ENCODE measurements at places on chromosomes 6 and 20. TPM values are rescaled to one million over a fixed set of nuclear protein-coding genes. Genes with fewer than 3 reads are reported as not detected.
A peak's percentile ranks its signal among the peaks of the same experiment; 100 is the strongest.

DNA sequence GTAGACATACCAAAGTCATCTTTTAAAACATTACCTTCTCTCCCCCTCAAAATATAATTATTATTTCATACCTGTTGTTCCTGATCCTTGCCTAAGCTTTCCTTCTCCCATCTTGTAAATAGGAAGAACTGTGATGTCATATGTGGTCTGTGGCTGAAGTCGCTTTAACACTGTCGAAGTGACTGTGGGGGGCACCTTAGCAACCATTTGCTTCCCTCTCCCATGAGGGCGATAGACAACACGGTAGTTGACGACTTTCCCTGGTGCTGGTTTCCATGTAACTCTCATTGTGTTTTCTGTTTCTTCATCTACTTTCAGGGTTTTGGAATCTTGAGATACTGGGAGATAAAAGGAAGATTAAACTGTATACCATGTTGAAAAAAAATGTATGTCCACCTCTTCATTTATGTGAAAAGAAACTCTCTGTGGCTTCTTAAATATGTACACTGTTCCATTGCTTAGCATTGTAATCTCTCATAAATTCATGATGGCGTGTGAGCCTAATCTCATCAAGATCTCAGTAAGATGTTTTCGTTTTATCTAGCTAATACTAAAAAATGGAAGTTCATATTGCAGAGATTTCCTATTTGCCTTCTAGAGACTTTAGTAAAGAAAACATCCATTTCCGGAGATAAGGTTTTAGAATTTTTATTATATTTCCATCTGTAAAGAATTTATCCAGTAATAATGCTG lies 49.5 kb downstream of the COL12A1 start:
- DNase-seq, result no peak
- no peaks in the 10 kb centered on the region for H3K36me3 ChIP-seq
- H3K4me3 ChIP-seq, result no peak overlapping the region
- H3K27me3 ChIP-seq, result no peaks in the 10 kb centered on the region
- H3K27ac ChIP-seq, result no peak overlapping the region

GRCh38 chr6:26553264-26553634 lies 15.1 kb downstream of the HMGN4 start:
- DNase-seq, result peak; percentile 58
- H3K4me3 ChIP-seq, result peak overlapping the region; percentile 89
- peak overlapping the region; percentile 64 for H3K27ac ChIP-seq
- H3K27me3 ChIP-seq, result no peaks in the 10 kb centered on the region
- H3K36me3 ChIP-seq, result no peaks in the 10 kb centered on the region
- H3K4me1 ChIP-seq, result peaks cover 11% of the 10 kb centered on the region

DNA sequence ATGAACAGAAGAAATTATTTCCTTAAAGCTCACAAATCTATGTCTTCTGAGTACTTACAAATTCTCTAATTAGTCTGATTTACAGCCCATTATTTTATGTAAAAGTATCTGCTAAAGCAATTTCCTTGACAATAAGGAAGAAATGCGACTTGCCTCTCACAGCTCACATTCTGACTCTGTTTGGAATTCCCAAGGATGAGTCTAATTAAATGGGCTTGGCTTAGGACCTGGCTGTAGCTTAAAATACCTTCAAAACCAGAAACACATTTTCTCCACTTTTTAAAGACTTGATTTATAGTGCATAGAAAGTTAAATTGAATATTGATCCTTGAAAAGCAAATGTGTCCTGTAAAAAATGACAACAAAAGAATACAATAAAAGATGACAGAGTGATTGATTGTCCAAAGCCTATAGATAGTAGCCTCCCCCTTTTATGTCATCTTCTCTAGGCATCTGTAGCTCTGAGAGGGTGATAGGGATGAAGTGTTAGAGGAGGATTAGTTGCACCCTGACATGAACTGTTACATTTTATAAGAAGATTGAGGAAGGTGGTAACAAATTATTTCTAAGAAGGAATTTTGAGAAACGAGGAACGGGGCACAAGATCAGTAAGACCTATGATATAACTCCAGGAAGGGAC lies 118.9 kb downstream of the MACROD2 start:
- H3K4me3 ChIP-seq, result no peak overlapping the region
- no peaks in the 10 kb centered on the region for H3K4me1 ChIP-seq
- no peaks in the 10 kb centered on the region for H3K36me3 ChIP-seq
- DNase-seq, result no peak
- H3K27me3 ChIP-seq, result no peaks in the 10 kb centered on the region

- no peak overlapping the region for H3K4me3 ChIP-seq
- no peak for DNase-seq
- no peaks in the 10 kb centered on the region for H3K4me1 ChIP-seq
- H3K36me3 ChIP-seq, result no peaks in the 10 kb centered on the region
- no peak overlapping the region for H3K27ac ChIP-seq
- no peaks in the 10 kb centered on the region for H3K27me3 ChIP-seq
Measured at GRCh38 chr20:17169585-17170136, 57.2 kb upstream of the PCSK2 start.

RAET1G gene
- not detected for total RNA-seq

DNA sequence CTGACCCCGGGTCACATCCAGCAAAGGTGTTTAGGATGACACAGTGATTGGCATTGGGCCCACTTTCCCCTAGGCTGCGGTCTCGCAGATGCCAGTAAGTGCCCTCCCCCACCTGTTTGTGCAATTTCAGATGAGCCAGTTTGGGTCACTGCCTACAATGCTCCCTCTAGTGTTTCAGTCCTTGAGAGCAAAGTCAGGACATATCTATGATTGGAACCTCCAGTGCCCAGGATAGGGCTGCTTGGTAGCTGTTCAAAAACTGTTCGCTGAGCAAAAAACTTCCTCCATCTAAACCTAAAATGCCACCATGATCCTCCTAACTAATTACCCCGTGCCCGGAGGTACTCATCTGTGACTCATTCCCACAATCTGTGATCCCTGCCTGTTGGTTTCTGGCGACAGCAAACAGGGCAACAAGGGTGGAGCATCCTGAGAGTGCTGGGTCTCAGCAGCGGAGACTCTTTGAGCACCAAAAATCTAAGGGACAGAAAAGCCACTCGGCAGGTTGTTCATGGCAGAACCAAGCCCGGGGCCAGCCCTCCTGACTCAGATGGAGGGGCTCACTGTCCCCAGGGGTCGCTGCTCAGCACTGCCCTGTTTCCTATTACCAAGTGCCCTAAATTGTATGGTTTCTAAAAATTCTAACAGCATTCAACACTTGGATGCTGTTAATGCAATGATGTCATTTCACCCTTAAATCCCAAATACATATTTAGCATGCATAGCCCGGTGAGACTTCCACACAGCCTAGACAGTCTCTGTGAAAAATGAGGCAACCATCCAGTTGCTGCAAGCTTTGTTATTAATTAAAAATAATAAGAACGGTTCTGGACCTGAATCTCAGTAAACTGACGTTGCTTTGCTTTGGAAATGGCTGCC lies 5.0 kb downstream of the VSX1 start:
- no peak overlapping the region for H3K4me3 ChIP-seq
- no peaks in the 10 kb centered on the region for H3K36me3 ChIP-seq
- H3K27ac ChIP-seq, result no peak overlapping the region

GRCh38 chr6:16503970-16504415 lies 257.3 kb downstream of the ATXN1 start:
- no peak overlapping the region for H3K27ac ChIP-seq
- H3K4me3 ChIP-seq, result no peak overlapping the region
- no peaks in the 10 kb centered on the region for H3K36me3 ChIP-seq
- peak; percentile 51 for DNase-seq
- no peaks in the 10 kb centered on the region for H3K27me3 ChIP-seq
- H3K4me1 ChIP-seq, result peaks cover 17% of the 10 kb centered on the region

GRCh38 chr20:64136004-64136710 lies 28.1 kb upstream of the MYT1 start:
- H3K36me3 ChIP-seq, result no peaks in the 10 kb centered on the region
- H3K4me3 ChIP-seq, result no peak overlapping the region
- DNase-seq, result no peak
- H3K27ac ChIP-seq, result no peak overlapping the region

GRCh38 chr20:60785301-60785700 lies 466.8 kb upstream of the CDH4 start:
- H3K36me3 ChIP-seq, result no peaks in the 10 kb centered on the region
- DNase-seq, result no peak
- H3K27ac ChIP-seq, result no peak overlapping the region
- H3K27me3 ChIP-seq, result no peaks in the 10 kb centered on the region
- H3K4me3 ChIP-seq, result no peak overlapping the region

KIF25 gene
- total RNA-seq, result not detected

ABHD12 gene
- total RNA-seq, result 27.6 TPM

MICAL1 gene
- total RNA-seq, result 33.2 TPM

DNA sequence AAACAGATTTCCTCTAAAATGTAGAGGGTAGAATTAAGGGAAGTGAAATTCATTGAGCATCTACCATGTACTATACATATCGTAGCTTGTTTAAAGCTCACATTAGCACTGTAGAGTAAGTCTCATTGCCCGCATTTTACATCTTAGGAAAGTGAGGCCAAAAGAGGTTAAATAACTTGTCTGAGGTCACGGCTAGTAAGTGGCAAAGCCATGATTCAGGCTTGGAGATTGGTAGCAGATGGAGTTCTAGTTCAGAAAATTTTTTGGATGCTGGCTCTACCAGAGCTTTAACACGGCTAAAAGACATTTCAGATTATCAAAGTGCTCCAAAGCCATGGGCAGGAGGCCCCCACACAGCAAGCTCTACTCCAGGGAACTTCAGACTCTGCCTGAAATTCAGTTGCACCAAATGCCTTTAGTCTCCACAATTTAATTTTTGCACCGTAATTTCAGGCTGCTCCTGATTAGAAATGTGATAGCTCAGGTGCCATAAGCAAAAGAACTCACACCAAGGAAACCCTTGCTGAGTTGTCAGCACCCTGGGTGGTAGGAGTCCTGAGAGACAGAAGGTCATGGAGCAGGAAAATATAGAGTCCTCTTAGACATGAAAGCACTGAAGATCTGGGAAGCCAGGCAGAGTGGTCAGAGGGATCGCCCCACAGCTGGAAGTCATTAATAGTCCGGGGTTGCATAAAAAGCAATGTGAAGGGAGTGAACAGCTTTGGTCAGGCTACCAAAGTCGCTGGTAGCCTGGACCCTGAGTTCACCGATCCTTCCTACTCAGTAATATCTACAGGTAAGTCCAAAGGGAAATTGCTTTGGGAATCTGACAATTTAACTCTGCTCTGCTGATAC lies 55.2 kb upstream of the ASIP start:
- no peaks in the 10 kb centered on the region for H3K4me1 ChIP-seq
- no peak overlapping the region for H3K4me3 ChIP-seq
- no peaks in the 10 kb centered on the region for H3K27me3 ChIP-seq
- H3K27ac ChIP-seq, result no peak overlapping the region

CD93 gene
- 0.53 TPM for total RNA-seq

CGAS gene
- total RNA-seq, result 49.3 TPM

DNA sequence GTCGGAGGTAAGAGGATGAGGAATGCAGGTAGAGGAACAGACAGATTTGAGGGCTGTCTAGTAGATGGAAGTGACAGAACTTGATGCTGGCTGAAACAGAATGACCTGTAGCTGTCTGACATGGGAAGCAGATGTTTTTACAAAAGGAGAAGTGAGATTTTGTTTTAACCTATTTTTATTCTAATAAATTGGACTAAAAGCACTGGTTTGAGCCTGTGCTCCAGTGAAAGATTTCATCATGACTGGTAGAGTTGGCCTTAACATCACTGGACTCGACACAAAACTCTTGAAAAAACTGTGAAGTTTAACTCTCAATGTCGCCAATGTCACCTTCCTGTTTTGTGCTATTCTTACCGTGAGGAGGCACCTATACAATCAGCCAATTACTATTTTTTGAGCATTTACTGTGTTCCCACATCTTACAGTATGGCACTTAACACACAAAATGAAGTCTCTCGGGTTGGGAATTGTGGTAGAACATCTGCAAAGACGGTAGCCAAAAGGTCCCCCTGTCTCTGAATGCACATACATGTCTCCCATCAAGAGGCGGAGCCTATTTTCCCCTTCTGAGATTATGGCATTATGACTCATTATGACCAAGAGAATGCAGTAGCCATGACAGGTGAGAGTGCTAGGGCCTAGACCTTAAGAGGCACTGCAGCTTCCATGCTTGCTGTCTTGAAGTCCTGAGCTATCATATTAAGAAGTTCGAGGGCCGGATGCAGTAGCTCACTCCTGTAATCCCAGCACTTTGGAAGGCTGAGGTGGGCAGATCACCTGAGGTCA lies 93.2 kb downstream of the FOXF2 start:
- no peaks in the 10 kb centered on the region for H3K4me1 ChIP-seq
- no peak overlapping the region for H3K27ac ChIP-seq
- H3K4me3 ChIP-seq, result no peak overlapping the region
- no peaks in the 10 kb centered on the region for H3K36me3 ChIP-seq
- peaks cover 6% of the 10 kb centered on the region for H3K27me3 ChIP-seq
- no peak for DNase-seq

- H3K4me3 ChIP-seq, result no peak overlapping the region
- DNase-seq, result no peak
- no peaks in the 10 kb centered on the region for H3K27me3 ChIP-seq
- no peaks in the 10 kb centered on the region for H3K36me3 ChIP-seq
- H3K27ac ChIP-seq, result no peak overlapping the region
- no peaks in the 10 kb centered on the region for H3K4me1 ChIP-seq
Measured at GRCh38 chr6:19705606-19706005, 131.6 kb upstream of the ID4 start.

- no peaks in the 10 kb centered on the region for H3K27me3 ChIP-seq
- H3K36me3 ChIP-seq, result no peaks in the 10 kb centered on the region
- no peaks in the 10 kb centered on the region for H3K4me1 ChIP-seq
- no peak overlapping the region for H3K4me3 ChIP-seq
Measured at GRCh38 chr20:3710011-3710466, 2.4 kb downstream of the SIGLEC1 start.

SLC23A2 gene
- total RNA-seq, result 20.6 TPM
